CD4-positive, alpha-beta T cell treated with Interferon gamma for 1 hour (primary cell): ENCODE measurements at places on chromosomes 7 and 10.

DNA sequence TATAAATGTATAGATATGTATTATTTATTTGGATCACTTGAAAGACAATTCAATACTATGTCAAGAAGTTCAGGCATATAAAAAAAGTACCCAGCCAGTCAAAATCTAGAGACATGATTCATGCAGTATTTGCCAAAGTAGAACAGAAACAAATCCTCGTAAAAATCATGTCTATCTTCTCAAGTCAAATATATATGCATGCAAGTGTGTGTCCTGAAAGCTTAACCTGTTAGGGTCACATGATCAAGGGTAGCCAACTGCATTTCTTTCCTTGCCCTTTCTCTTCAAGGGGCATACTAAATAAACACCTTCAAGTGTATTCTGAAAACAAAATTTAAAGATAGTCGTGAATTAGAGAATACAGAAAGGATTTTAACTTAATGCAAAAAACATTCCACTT, 107.0 kb downstream of the HIBADH start:
- DNase-seq: no peak

- no peak for DNase-seq
Measured at GRCh38 chr7:7738622-7739021, 20.2 kb upstream of the RPA3 start.

DNA sequence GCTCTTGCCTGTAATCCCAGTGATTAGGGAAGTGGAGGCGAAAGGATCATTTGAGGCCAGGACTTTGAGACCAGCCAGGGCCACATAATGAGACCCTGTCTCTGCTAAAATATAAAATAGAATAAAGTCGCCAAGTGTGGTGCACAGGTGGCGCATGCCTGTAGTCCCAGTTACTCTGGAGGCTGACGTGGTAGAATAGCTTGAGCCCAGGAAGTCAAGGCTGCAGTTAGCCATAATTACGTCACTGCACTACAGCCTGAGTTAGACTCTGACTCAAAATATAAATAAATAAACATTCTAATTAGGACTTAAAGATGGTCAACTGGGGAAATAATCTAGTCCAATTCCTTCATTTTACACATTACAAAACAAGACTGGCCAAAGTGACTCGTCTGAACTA, 768 bp downstream of the CHCHD2 start:
- DNase-seq: peak; percentile 47

DNA sequence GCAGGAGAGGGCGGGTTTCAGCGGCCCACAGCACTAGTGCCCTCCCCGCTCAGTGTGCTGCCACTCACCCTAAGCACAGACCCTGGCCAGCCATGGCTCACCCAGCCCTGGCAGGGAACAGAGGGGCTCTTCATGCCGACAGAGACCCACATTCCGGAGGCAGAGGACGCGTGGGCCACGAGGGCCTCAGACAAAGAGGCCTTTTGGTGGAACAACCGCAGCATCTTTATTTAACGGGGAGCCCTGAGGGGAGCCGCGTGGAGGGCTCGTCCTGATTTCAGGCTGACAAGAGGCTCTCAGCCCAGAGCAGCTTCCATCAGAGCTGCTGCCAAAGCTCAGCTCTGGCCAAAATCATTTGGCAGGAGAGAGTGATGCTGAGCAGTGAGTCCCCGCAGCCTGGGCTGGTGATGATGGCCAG, 127.8 kb downstream of the SH3PXD2A start:
- DNase-seq: no peak

- DNase-seq: no peak
Measured at GRCh38 chr10:133079836-133080682, 7.7 kb upstream of the ADGRA1 start.

- no peak for DNase-seq
Measured at GRCh38 chr7:83362871-83363550, 200.3 kb upstream of the PCLO start.

GRCh38 chr7:134705716-134706115, 59.1 kb downstream of the BPGM start:
- no peak for DNase-seq

GRCh38 chr7:30927040-30927439, 15.4 kb downstream of the AQP1 start:
- no peak for DNase-seq

DNA sequence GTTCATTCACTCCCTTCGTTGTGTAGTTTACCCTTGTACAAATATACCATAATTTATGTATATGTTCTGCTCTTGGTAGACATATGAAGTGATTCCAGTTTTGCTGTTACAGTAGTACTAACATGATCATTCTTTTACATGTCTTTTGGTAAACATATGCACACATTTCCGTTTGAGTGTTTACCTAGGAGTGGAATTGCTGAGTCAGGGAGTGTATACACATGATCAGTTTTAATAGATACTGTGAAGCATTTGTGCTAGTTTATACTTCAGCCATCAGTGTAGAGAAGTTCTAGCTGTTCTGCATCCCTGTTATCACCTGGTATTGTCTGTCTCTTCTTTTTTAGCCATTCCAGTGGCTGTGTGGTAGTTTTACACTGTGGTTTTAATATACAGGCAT, 34.5 kb upstream of the CYP26C1 start:
- DNase-seq: no peak

DNA sequence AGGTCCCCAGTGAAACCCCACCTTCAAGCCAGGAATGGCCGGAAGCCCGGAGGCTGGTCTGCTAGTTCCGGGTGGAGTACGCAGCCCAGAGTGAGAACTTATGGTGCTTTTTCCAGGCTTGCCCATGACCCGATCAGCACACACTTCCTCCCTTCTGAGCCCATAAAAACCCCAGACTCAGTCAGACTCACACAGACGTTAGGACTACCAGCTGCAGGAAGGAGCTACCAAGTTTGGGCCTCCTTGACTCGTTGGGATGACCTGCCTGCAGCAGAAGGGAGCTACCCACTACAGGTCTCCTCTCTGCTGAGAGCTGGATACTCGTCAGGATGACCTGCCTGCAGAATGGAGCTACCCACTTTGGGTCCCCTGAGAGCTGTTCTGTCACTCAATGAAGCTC, 39.1 kb downstream of the SCRN1 start:
- DNase-seq: no peak

- no peak for DNase-seq
Measured at GRCh38 chr7:39971924-39972323, 21.9 kb downstream of the CDK13 start.

DNA sequence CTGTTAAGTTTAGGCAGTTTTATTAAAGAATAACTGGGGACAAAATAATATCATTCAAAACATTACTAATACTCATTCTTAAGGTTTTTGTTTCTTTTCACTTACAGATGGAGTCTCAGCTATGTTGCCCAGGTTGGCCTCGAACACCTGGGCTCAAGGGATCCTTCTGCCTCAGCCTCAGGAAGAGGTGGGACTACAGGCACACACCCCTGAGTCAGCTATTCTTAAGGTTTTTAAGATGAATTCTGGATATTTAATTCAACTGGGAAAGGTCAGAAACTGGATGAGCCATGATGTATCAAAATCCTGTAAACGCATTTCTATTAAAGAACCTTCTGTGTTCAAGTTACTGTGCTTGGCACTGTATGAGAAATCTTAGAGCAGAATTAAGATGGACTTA, 3.5 kb downstream of the OAT start:
- DNase-seq: no peak

GRCh38 chr7:135704074-135704473, 23.9 kb downstream of the SLC13A4 start:
- DNase-seq: no peak

DNA sequence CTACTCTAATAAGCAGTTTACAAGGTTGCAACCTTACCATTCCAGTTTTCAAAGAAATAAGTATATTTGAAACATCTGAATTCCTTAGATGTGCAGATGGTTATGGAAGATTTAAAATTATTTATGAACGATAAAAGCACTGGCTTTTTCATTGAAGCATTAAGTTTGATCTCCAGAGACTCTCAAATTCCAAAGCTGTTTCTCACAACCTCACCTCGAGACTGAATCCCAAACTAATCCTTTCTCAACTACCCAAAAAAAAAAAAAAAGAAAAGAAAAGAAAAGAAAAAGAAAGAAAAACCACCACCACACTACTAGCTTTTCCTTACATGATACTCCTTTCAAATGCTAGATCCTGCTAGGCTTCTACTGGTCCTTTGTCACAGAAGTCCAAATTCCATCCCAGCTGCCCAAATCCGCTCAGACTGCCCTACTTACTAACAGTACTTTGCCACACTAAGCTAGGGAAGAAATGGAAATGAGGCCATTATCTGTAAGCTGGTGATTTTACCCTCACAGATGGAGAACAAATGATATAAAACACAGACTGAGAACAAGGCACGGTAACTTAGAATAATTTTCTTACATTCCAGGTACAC, 100.6 kb upstream of the CDK1 start:
- no peak for DNase-seq

DNA sequence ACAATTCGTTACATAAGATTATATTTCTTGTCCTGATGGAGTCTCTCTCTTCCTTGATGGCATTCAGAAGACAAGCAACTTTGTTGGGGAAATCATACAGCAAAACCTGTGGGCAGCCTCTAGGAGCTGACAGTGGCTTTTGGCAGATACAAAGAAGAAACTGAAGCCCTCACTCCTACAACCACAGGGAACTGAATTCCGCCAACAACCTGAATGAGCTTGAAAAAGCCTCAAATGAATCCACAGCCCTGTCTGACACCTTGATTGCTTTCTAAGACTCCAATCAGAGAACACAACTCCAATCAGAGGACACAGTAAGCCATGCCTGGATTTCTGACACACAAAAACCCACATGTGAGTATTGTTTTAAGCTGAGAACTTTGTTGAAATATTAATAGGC, 576.8 kb upstream of the LRRTM3 start:
- no peak for DNase-seq

DNA sequence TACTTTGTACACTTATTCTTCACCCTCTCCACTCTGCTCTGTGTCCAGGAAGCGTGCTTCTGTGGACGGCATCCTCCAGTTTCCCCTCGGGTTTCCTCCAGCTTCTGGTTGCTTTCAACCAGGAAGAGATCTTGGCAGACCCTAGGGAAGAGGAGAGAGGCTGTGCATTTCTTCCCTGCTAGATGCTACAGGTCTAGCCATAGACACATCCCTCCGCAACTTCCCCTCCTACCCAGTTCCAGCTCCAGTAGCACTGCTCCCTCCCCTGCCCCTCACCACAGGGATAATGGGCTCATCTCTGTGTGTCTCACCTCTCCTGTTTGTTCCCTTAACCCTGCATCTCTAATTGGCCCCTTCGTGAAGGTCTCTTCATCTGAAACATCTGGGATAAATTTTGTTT, 16.3 kb downstream of the TLL2 start:
- DNase-seq: no peak

- no peak for DNase-seq
Measured at GRCh38 chr10:119263951-119264617, 56.7 kb downstream of the GRK5 start.

DNA sequence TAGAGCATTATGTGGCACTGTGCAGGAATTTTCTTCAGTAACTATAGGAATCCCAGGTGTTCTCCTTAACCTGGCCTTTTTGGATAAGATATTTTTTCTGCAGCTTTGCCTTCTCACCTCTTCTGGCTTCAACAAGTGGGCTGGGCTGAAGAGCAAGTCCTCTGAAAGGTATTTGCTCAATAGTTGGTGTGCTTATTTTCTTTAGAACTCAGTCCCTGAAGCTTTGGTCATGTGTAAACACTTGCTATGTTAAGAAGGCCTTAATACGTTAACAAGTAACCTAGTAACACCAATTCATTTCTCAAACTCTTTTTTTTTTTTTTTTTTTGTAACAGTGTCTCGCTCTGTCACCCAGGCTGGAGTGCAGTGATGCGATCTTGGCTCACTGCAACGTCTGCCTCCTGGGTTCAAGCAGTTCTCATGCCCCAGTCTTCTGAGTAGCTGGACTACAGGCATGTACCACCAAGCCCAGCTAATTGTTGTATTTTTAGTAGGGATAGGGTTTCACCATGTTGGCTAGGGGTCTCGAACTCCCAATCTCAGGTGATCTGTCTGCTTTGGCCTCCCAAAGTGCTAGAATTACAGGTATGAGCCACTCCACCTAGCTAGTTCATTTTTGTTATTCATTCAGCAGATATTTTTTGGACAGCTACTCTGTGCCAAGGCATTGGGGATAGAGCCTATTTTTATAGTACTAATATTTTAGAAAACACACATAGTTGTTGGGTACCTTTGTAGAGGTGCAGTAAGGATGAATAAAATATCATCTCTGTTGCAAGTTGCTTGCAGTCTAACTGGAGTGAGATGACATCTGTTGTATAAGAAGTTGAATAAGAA, 164.6 kb downstream of the SND1 start:
- DNase-seq: no peak

DNA sequence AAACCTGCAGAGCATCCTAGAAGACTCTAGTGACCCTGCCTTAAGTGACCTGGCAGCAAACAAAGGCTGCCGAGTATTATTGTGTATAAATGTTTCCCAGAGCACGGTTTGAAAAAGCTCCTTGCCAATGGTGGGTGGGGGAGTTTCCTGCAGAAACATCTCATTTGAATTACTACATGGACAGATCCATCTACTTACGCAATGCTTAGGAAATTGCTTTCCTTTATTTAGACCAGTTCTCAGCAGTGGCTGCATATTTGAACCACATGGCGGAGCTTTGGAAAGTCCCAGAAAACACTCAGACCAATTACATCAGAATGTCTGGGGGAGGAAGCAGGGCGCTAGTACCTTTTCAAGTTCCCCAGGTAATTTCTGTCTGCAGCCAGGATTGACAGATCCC, 560.9 kb downstream of the SDK1 start:
- DNase-seq: no peak

DNA sequence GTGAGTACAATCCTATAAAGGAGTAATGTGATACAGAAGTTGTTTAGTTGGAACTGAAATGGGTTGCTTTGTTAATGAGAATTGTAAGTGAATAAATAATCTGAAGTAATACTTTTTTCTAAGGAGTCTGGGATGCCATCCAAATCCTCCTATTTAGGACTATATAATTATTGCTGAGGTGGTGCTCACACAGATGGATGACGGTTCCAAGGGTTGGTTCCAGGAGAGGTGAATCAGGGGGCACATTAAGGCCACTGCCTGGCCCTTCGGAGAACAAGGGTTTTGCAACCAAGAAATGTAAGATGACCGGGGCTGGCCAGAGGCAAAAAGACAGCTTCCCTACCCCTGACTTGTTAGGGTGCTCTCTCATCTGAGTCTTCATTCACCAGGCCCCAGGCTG, 352.7 kb downstream of the PHTF2 start:
- DNase-seq: no peak

- no peak for DNase-seq
Measured at GRCh38 chr10:79380946-79381721, 33.9 kb downstream of the PPIF start.
